Vagina (tissue), 2 donors: ENCODE measurements at places on chromosomes 7 and 10.
A peak's percentile ranks its signal among the peaks of the same experiment; 100 is the strongest.

- no peak for DNase-seq
Measured at GRCh38 chr10:59537501-59537900, 172.1 kb downstream of the SLC16A9 start.

DNA sequence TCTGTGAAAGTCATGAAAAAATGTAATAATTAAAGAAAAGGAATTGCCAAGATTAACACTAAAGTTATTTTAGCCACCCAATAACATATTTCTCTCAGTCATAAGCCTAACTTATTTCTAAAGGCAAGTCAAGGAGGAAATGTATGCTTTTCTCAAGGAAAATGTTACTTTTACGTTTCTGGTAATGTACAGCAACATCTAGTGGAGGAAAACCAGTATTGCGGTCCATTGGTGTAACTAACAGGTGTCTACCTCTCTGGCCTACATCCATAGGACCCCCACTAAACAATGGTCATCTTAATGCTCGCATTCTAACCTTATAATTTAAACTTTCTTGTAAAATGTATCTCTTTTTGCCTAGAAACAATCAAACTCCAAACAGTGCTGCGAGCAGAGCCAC lies 437.5 kb downstream of the KIF20B start:
- no peak for DNase-seq

DNA sequence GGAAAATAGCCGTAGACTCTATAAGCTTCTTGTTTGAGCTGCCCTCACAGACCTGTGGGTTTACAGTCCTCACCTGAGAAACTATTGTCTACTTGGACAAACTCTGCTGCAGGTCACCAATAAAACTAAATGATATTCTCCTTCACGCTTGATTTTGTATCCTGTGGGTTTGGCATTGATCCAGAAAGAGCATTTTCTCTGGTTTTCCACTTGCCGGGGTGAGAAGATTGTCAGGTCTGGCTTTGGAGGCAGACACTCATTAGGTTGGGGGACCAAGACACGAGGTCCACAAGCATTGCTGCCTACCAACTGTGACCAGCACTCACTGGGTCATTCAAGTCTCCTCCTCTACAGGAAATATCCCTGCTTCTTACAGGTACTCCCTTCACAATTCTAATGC lies 68.5 kb downstream of the CDC14C start:
- no peak for DNase-seq

DNA sequence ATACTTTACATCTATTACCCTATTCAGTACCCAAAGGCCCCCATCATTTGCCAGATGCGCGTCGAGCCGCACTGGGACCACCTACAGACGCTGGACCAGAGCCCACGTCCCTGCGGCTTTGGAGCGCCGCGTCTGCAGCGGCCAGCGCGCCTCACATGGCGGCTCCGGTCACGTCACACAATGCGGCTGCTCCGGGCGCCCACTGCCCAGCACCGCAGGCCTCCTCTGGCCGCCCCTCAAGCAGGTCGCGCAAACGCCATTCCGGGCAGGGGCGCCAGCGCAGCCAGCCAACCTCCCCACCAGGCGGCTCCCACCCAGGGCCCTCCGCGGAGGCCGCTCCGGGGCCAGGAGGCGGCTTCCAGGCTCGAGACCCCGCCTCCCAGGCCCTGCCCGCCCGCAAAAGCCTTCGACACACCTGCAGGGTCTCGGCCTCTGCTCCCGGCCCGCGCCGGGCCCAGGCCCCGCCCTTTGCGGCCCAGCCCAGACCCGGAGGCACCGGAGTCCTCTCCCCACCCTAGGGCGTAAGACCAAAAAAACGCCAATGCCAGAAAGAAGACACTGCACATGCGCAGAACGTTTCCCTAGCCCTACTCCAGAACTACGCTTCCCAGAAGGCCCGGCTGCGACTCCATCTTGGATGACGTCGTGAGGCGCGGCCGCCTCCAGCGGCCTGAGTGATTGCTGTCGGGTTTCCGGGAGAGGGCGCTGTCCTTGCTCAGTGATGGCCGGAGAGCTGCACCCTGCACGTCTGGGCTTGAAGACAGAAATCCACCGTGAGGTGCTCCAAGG lies at the start of gene ZNF25:
ZNF25 (minus strand) TSS at position 557 of the 789 bp plus-strand sequence. CDS start 4,925 bp downstream, outside the sequence.
- peak; percentile 99 for DNase-seq
